ENCODE measurements at places on chromosomes 1 and 21.

GRCh38 chr1:181412746-181413145 is 70.6 kb upstream of the CACNA1E start:
- no peak for DNase-seq

GRCh38 chr1:203589171-203589570 is 37.5 kb upstream of the ATP2B4 start:
- DNase-seq = no peak

GRCh38 chr1:175734642-175735041 is 8.8 kb downstream of the TNR start:
- peak; percentile 42 for DNase-seq

DNA sequence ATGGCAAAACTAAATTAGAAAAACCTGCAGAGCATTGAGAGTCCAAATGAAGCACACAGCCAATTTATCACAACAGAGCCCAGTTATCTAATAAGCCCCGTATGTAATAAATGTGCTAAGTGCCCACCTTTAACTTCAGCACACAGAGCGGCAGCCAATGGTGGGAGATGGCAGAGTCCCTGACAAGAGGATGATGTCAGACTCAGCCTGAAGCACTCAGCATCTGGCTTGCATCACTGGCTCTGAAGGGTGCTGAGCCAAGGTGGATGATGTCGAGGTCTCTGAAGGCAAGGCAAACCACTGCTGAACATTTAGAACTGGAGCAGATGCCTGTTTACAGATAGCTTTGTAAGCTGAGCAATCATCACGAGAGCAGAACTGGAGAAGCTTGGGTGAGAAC is 118.3 kb downstream of the NUF2 start:
- DNase-seq = peak; percentile 28

DNA sequence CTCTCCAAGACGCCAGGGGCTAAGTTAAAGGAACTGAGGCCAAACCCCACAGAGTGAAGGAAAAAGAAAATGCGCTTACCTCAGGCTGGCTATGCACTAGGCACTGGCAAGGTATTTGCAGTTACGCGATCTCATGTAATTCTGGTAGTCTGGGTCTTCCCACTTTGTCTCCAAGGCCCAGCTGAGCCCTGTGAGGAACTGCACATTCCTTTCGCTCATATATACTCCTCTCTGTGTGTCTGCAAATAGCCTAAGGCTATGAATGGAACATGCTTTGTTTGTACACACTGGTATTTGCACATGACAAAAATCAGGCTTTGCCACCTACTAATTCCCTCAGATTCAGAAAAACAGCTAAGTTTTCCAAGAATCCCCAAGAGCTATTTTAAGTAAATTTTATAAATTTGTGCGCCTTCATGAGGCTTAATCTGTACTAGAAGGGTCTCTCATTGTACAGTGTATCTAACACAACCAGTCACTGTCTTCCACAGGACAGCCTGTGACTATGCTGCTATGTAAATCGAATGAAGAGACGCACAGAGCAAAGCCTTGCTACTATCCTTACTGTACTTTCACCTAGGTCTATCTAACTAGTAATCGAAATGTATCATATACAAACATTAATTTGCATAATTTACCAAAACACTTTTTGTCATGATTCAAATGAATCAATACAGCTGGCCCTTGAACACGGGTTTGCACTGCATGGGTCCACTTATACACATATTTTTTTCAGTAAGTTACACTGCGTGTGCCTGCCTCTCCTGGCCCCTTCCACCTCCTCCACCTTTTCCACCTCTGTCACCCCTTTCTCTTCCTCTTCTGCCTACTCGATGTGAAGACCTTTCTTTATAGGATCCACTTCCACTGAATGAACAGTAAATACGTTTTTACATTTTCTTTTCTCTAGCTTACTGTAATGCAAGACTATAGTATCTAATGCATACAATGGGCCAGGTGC is 87.0 kb downstream of the SIPA1L2 start:
- DNase-seq = no peak

GRCh38 chr1:206133751-206134415 is 16.7 kb upstream of the AVPR1B start:
- no peak for DNase-seq

DNA sequence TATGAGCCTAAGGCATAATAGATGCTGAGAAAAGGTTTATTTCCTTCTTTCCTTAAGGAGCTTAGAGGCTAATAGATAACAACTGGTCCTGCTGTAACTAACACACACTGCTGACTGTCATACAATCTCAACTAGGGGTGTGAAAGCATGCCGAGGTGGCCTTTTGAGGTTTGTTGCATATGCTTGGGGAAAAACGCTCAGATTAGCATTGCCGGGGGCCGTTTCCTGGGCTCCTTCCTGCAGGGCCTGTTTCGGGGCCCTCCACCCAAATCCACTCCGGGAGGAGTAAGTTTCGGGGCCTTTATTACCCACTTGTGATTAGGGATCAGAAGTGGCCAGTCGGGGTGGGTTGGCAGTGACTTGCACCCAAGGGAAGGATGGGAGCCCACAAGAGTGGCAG is 27.2 kb upstream of the RCSD1 start:
- no peak for DNase-seq

DNA sequence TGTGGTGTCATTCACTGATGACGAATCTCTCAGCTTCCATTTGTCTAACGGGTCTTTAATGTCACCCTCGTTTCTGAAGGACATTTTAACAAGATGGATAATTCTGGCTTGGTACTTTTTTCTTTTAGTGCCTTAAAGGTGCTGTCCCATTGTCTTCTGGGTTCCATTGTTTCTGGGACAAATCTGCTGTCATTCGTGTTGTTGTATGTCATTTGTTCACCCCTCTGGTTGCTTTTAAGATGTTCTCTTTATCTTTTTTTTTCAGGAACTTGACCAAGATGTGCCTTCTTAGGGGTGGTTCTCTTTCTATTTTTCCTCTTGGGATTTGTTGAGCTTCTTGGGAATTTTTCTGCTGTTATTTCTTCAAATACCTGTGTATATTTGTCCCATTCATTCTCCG is 14.0 kb upstream of the MMEL1 start:
- DNase-seq = no peak

DNA sequence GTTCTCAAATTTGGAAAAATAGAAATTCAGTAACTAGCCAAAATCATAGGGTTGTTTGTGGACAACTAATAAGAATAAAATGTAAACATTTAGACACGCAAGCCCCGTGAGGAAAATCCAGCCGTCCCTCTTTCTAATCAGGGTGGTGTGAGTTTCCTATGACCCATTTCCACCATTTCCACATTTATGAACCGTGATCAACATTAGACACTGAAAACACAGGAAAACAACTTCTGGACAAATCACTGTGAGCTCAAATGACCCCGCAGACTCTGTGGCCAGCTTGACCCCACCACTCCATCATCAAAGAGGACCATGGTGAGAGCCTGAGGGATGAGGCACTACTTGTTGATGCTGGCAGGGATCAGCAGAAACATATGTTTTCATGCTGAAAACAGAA is 101.0 kb downstream of the SIM2 start:
- DNase-seq = no peak

All from NCI-H1092 (cell line).